IMR-90 (cell line): ENCODE measurements at places on chromosomes 3 and 15. TPM values are rescaled to one million over a fixed set of nuclear protein-coding genes. Genes with fewer than 3 reads are reported as not detected.

- no peaks in the 10 kb centered on the region for H3K27me3 ChIP-seq
- H3K4me1 ChIP-seq = peaks cover 47% of the 10 kb centered on the region
- H3K36me3 ChIP-seq = no peaks in the 10 kb centered on the region
- peak; percentile 62 for DNase-seq
Observed at GRCh38 chr15:75669191-75669878, 21.6 kb downstream of the SNX33 start.

DNA sequence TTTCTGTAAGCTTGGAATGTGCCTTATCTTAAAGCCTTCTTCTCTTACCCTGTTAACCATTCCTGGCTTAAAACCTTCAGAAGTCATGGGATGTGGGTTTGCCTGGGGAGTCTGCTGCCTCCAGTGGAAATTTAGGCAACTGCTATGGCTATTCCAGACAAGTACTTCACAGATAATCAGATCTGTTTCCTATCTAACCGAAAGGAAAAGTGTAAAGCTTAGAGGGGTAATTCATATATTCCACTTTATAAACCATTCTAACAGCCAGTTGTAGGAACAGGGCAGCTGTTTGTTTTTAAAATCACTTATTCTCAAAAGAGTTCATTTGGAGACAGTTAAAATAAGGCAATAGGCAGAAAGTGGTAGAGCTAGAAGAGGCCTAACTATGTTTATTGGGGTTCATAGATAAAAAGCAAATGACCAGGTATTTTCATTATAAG, 219.9 kb downstream of the TCF12 start:
- no peaks in the 10 kb centered on the region for H3K36me3 ChIP-seq
- DNase-seq = peak; percentile 82
- peaks cover 3% of the 10 kb centered on the region; the same call in 1 of the 2 replicates for H3K4me1 ChIP-seq
- H3K27ac ChIP-seq = no peak overlapping the region
- H3K27me3 ChIP-seq = no peaks in the 10 kb centered on the region

The GCNT3 gene
- not detected in 2 replicates for polyA plus RNA-seq

The CD96 gene
- polyA plus RNA-seq = 0.05 and 0.06 TPM in 2 replicates

The MAP1A gene
- polyA plus RNA-seq = 28.7 and 31.3 TPM in 2 replicates

GRCh38 chr3:102410616-102411015, 24.2 kb upstream of the ZPLD1 start:
- H3K27ac ChIP-seq = no peak overlapping the region
- no peaks in the 10 kb centered on the region for H3K36me3 ChIP-seq
- H3K4me3 ChIP-seq = no peak overlapping the region
- H3K4me1 ChIP-seq = no peaks in the 10 kb centered on the region
- DNase-seq = no peak
- H3K27me3 ChIP-seq = no peaks in the 10 kb centered on the region

GRCh38 chr15:43918717-43919116, 91.9 kb downstream of the WDR76 start:
- no peak overlapping the region for H3K27ac ChIP-seq
- no peak overlapping the region for H3K4me3 ChIP-seq
- H3K36me3 ChIP-seq = no peaks in the 10 kb centered on the region
- DNase-seq = no peak
- H3K4me1 ChIP-seq = peaks cover 22% of the 10 kb centered on the region

The GOLGA8T gene
- not detected in 2 replicates for polyA plus RNA-seq

The PLOD2 gene
- polyA plus RNA-seq = 62.9 and 84.0 TPM in 2 replicates

GRCh38 chr3:45535665-45536064, 58.9 kb upstream of the LIMD1 start:
- no peak overlapping the region for H3K27ac ChIP-seq
- peaks cover 13% of the 10 kb centered on the region for H3K4me1 ChIP-seq
- H3K27me3 ChIP-seq = no peaks in the 10 kb centered on the region
- no peak overlapping the region for H3K4me3 ChIP-seq
- DNase-seq = no peak

DNA sequence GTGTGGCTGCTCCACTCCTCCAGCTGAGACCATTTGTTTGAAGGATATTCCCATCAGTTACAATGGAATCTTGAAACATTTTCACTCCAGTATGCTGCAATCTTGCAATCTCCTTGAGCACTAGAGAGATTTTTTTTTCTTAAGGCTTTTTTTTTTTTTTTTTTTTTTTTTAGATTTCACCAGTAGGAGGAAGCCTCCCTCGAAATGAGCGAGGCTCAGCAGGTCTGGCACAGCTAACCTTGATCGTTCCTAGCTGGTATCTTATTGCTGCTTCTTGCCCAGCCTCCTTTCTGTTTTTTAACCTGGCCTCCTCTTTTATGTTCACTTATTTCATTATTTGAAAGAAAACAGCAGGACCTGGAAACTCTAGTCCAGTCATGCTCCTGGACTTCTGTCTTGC, 48.1 kb downstream of the RAP2B start:
- H3K4me1 ChIP-seq = no peaks in the 10 kb centered on the region; the same call in 1 of the 2 replicates
- H3K27me3 ChIP-seq = no peaks in the 10 kb centered on the region
- DNase-seq = peak; percentile 37
